Right lung (tissue), 10 donors: ENCODE measurements at places on chromosomes 6 and 20.

GRCh38 chr20:64136004-64136710 is 28.1 kb upstream of the MYT1 start:
- DNase-seq: no peak

- DNase-seq: no peak
These were observed 106.1 kb upstream of the TMEM170B start for GRCh38 chr6:11431455-11431937.

DNA sequence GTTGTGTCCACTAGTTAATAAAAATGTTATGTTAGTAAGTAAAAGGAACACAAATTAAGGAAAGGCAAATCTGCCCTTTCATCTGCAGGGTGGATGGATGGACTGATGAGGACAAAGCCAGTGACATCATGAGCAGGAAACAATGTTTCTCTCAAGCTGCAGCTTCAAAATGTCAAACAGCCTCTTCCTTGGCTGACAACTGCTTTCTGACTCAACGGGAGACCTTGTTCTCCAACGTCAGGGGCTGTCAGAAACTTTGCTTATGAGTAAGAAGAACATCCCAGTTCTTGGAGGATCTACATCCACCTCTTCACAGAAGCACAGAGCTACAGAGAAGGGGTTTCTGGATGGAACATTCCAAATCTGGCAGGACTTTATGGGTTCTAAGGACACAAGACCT is 6.0 kb downstream of the CST2 start:
- DNase-seq: no peak

GRCh38 chr6:132132924-132133639 is 181.9 kb upstream of the CCN2 start:
- no peak for DNase-seq

GRCh38 chr6:154267508-154268106 is 89.0 kb downstream of the IPCEF1 start:
- no peak for DNase-seq

- no peak for DNase-seq
These were observed 682.8 kb downstream of the TFAP2A start for GRCh38 chr6:9732056-9732455.
